ENCODE measurements at places on chromosomes 2 and 18. TPM values are rescaled to one million over a fixed set of nuclear protein-coding genes. Genes with fewer than 3 reads are reported as not detected.

Gene POMC
- 0.69 TPM for total RNA-seq

Gene CRYGD
- not detected for total RNA-seq

DNA sequence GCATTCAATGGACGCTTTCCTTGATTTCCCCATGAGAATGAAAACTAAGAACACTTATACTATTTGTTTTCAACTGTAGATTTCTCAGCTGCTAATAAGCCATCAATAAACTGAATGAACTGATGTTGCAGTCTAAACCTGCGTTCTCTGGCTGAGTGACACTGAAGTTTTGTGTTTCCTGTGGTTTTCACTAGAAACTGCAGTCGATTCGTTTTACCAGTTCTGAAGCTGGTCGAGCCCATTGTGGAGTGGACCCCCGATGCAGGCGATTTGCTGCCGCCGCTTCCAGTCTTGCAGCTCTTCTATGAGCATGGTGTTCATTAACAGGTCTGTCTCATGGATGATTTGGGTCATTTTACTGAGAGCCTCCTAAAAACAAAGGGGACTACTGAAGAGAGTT is 50.6 kb upstream of the STAT1 start:
- DNase-seq, result no peak

- no peak for DNase-seq
Observed at GRCh38 chr18:73947180-73947921, 200.3 kb downstream of the FBXO15 start.

GRCh38 chr18:80245781-80246444 is 1.4 kb downstream of the PARD6G start:
- no peak for DNase-seq

DNA sequence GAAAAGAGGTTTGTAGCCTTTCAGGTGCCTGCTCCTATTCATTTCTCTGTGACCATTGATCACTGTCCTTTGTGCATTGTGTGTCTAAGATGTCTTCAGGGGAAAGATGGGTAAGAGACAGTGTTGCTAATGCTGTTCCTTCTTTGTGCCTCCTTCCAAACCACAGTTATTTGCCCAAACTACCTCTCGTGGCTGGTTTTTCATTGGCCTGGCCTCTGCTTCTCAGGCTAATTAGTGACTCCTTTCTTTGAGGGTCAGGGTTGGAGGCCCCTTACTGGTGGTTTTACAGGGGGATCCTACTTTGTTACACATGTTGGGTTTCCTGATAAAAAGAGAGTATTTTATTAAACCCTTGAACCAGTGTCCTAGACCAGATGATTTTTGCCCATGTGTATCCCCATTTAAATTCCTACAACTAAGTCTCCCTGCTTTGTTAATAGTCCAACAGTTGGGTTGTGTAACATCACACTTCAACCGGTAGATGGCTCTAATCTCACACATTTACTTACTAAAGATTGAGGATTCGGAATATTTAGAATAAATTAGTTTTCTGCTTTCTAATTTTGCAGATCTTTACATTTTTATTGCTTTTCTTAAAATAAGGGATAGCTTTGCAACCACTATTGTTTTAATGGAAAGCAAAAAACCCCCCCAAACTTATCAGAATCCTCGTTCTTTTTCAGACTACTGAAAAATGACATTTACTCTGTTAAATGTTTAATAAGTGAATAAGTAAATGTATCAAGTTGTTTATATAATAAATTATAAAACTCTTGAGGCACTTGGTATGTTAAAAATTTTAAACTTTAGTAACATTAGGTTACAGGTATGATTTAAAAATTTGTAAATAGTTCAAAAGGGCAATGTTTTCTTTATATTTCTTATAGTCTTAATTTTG is 2.4 kb downstream of the MARS2 start:
- peak; percentile 60 for DNase-seq

DNA sequence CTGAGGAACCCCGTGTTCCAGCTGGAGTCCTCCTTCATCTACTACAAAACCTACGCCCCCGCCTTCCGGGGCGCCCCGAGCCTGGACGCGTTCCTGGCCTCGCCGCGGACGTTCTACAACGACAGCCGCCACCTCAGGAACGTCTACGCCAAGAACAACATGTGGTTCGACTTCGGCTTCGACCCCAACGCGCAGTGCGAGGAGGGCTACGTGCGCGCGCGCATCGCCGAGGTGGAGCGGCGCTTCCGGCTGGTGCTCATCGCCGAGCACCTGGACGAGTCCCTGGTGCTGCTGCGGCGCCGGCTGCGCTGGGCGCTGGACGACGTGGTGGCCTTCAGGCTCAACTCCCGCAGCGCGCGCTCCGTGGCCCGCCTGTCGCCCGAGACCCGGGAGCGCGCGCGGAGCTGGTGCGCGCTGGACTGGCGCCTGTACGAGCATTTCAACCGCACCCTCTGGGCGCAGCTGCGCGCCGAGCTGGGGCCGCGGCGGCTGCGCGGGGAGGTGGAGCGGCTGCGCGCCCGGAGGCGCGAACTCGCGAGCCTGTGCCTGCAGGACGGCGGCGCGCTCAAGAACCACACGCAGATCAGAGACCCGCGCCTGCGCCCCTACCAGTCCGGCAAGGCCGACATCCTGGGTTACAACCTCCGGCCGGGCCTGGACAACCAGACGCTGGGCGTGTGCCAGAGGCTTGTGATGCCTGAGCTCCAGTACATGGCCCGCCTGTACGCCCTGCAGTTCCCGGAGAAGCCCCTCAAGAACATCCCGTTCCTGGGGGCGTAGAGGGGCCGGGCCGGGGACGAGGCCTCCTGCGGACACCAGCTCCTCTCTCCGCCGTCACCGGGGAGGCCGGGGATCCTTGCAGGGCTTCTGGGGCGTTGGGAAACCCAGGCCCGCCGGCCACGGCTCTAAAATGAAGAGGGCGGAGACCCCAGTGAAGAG is 5.3 kb upstream of the NEU4 start:
- peak; percentile 29 for DNase-seq

Gene REG3G
- not detected for total RNA-seq

DNA sequence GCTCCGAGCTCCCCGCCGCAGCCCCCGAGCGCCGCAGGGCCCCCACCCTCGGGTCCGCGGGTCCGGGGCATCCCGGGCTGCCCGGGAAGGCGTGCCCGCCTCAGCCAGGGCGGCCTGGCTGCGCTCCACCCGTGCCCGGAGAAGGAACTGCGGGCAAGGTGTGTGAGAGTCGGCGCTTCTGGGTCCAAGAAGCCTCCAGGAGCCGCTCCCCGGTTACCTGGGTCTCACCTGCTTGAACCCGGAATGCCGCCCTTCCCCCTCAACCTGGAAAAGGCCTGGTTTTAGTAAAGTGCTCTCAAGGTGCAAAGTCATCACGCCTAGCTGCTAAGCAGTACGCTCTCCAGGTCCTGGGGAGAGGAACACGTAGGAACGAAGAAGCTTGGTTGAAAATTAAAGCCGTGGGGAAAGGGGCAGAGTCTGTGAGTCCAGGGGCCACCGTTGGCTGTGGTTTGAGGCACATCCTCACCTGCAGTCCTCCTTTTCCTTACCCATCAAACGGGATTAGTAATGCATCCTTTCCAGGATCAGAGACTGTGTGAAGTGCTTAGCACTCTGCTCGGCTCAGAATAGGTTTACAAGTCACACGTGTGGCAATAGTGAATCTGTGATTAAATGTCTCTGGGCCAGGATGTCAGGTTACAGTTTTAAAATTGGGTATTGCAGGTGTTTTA is 1.2 kb downstream of the ASAP2 start:
- DNase-seq, result peak; percentile 57

Gene LINC00305
- not detected for total RNA-seq

GRCh38 chr2:164992818-164993217 is 37.5 kb upstream of the SLC38A11 start:
- DNase-seq, result peak; percentile 71

DNA sequence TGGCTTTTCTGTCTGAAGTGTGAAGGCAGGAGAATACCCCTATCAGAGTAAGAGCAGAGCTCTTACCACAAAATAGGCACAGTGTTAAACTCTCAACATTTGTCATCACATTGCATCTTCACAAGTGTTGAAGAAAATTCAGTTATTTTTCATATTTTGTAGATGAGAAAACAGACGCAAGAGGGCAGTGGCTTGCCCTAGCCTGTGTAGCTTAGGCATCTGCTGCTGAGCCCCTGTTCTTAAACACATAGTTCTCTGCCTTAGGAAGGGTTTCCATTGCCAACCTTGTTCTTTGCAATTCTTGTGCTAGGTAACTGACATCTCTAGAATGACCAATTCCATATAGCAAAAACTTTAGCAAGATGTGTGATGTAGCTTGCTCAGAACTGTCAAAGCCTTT is 112.7 kb upstream of the RMDN2 start:
- no peak for DNase-seq

- DNase-seq, result peak; percentile 58
Observed at GRCh38 chr2:30239308-30239985, 8.1 kb downstream of the LBH start.

Gene LRRC30
- not detected for total RNA-seq

GRCh38 chr2:68643011-68643873 is at the start of gene PROKR1:
Gene PROKR1 (plus strand): TSS chr2:68643579. CDS start chr2:68645822, 2,243 bp downstream.
- peak; percentile 10 for DNase-seq

- DNase-seq, result no peak
Observed at GRCh38 chr2:502831-503230, 174.4 kb downstream of the TMEM18 start.

Gene GPR35
- 0.33 TPM for total RNA-seq

- DNase-seq, result peak; percentile 13
Observed at GRCh38 chr2:76870581-76870980, 651.6 kb downstream of the LRRTM4 start.

Gene VRK2
- total RNA-seq, result 42.0 TPM

Gene FNDC4
- total RNA-seq, result 15.5 TPM

Gene HOXD11
- not detected for total RNA-seq

Gene RBFA
- 30.5 TPM for total RNA-seq

Gene CRYGC
- not detected for total RNA-seq

GRCh38 chr18:52465391-52465790 is 125.4 kb downstream of the DCC start:
- no peak for DNase-seq

DNA sequence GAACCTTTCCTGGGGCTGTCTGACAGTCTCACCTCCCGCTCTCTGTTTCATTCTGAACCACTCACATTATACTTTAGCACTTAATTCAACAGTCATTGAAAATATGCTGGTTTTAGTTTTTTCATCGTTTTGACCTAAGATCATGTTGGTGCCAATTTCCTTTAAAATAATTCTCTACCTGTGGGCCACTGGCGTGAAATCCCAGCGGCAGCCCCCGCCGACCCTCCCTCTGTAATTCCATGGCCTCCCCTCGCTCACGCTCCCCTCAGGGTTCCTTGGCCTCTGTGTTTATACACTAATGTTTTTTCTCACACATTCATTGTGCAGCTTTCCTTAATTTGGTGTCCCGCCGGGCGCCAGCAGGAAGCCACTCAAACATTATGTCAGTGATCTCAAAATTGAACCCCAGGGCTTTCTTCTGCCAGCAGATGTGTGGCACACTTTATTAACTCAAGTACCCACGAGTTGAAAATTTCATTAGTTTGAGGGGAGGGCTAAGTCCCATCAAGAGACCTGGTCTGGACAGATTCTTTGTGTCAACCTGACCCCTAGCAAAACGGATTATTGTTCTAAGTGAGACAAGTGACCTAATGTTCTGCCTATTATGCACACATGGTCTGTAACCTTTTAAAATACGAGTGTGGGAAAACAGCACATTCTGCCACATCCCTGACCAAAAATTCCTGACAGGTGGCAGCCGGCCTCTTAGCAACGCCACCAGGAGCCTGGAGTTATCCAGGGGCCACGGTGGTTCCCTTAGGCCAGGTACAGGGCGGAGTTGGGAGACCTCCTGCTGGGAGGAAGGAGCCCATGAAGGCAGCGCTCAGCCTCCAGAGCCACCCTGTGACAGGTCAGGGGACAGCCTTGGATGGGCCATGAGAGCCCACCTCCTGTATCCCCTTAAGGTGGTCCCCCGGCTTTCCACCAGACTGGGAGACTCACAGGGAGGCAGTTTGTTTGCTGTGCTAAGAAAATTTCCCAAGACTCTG is 53.1 kb downstream of the APOB start:
- no peak for DNase-seq

- peak; percentile 98 for DNase-seq
Observed at GRCh38 chr2:234203135-234203984, 152.9 kb downstream of the SPP2 start.

GRCh38 chr2:1572638-1573037 is 159.4 kb downstream of the TPO start:
- DNase-seq, result no peak

Gene EMX1
- total RNA-seq, result not detected

Gene ALKAL2
- not detected for total RNA-seq
